ENCODE measurements at places on chromosomes 7 and 10.

GRCh38 chr7:25322473-25322872, 94.2 kb upstream of the NPVF start:
- DNase-seq: no peak

DNA sequence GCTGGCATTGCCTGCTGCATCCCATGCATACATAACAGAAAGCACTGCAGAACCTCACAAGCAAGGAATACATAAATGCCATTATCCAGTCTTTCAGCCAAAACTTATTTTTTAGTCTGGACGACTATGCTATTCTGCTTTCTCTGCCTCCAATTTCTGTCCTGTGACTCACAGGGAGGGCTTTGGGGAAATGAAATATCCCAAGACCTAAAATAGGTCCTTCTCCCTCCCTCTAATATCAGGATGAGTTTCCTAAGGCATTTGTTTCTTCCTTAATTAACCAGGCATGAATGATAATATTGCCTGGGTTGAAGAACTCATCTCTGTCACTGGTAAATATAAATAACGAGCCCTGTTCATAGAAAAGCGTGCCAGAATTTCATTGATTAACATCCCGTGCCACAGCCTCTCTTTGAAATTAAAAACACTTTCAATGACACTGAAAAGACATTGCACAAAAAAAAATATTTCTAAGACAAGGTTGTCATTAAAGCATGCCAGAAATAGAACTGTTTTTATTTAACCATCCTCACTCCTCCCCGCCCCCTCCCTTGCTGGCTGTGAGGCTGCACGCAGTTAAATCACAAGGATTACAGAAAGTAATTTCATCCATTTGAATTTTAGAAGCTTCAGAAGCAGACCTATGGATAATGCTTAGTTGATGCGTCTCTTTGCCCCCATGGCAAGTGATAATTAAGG, 103.0 kb upstream of the ANKRD1 start:
- no peak for DNase-seq

DNA sequence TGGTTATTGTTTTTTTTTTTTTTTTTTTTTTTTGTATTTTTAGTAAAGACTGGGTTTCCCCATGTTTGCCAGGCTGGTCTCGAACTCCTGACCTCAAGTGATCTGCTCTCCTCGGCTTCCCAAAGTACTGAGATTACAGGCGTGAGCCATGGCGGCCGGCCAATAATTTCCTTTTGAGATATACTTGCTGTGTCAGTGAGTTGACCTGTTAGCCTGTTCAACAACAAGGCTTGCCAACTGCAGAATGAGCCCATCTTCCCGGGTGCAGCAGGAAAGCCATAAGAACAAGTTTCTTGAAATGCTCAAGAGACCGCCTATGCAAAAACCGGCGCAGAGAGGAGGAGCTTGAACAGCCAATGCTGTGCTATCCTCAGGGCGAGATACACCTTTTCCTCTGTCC, 112.5 kb downstream of the PRPF18 start:
- DNase-seq: no peak

DNA sequence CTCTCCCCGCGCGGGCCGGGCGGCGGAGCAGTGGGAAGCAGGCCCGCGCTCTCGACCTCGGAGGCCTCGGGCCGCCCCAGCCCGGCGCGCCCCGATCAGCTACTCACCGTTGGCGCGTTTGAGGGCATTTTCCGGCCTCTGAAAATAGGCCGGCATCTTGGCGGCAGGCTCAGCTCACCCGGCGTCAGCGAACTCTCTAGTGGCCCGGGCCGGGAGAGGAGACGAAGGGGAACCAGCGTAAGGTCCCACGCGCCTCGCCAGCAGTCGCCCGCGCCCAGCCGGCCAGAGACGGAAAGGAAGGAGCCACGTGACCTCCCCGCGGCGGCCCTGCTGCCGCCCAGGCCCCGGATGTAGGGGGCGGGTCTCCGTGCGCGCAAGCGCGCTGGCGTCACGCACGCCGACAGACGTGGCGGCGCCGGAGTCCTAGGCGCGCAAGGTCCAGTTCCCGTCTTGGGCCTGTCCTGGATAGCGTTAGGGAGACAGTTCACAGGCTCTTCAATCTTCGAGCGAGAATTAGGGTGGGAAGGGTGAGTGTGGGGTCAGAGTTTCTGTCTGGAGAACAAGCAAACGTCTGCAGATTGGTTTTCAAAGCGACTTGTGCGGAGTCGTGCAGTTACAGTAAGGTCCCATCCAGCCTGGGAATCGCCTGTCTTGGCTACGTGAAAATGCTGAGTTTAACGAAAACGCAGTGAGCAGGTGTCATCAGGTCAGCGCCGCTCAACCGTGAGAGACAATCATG, at the start of gene EIF3A:
Gene EIF3A, minus strand, starts transcription at position 297 of the 739 bp plus-strand sequence. Its CDS starts 141 bp downstream, at position 156.
- DNase-seq: peak; percentile 48

DNA sequence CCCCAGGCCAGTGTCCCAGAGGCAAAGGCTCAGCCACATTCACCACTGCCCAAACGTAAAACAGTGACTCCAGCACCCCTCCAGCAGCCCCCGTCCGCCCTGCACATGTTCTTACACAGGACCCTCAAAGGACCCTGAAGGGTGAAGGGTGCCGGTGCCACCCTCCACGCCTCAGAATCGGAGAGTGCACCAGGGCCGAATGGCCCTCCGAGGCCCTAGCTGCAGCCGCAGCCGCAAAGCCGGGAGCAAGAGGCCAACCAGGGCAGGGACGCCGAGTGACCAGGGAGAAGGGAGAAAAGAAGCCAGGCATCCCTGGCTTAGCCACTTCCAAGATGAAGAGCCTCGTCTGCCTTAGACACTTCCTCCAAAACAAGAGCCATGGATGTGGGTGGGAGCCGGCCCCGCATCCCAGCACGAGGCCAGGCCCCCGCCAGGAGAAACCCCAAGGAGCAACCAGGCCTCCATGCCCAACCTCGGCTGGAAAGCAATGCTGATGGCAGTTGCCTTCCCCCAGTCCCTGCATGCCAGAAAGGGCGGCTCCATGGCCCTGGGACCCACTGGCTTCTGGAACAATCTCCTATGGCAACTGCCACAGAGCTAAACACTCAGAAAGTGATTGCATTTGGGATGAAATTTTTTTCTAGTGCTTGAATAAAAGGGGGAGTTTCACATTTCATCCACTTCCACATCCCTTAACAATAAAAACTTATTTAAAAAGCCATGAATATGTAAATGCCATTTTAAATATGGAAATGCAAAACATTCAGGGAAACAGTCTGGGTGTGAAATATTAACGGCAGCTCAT, 92.3 kb downstream of the MAD1L1 start:
- DNase-seq: no peak

- no peak for DNase-seq
Observed at GRCh38 chr7:32142649-32143048, 72.4 kb upstream of the PDE1C start.

- no peak for DNase-seq
Observed at GRCh38 chr10:61486738-61487396, 33.7 kb upstream of the TMEM26 start.

DNA sequence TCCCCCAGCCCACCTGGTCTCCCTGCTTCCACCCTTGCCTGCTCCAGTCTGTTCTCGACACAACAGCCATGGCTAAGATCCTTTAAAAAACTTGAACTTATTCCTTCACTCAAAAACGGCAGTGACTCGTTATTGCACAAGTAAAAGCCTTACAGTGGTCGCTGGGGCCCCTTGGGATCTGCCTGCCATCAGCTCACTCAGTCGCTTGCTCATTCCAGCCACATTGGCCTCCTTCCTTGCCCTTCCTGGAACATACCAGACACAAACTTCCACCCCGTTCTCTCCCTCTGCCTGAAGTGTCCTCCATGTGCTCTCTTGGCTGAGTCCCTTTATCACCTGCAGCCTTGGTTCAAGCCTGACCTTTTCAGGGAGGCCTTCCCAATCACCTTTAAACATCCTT, 4.7 kb downstream of the CCNY start:
- no peak for DNase-seq

DNA sequence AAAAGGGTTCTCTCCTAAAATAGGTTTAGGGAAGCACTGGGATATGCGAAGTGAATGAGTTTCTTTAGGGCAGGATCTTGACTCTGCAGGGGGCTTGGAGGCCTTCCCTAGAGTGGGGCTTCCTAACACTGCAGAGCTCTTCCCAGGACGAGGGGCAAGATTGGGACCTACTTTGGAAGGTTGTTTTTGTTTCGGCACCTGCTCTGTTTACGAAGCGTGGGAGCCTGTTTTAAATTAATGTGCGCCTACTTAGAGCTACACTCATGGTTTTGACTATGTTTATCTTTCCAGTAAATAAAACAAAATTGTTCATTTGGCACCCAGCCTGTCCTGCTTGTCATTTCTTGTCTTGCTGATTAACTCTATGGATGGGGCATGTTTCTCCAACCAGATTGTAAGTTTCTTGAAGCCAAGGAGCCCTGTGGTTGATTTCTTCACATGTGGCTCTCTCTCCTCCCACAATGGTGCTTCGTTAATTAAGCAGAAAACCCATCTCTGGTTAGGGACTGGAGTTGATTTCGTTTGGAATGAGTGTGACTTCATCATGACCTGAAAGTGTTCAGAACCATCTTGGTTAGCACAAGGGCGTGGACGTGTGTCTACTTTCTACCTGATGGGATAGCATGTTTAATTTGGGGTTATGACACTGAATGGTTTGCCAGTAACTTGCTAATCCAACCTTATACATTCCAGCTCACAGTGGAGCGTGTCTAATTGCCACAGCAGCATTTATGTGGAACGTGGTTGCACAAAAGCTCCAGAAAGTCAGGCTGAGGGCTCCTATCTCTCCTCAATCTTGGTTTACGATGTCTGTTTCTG, 98.1 kb downstream of the TCF7L2 start:
- DNase-seq: no peak

DNA sequence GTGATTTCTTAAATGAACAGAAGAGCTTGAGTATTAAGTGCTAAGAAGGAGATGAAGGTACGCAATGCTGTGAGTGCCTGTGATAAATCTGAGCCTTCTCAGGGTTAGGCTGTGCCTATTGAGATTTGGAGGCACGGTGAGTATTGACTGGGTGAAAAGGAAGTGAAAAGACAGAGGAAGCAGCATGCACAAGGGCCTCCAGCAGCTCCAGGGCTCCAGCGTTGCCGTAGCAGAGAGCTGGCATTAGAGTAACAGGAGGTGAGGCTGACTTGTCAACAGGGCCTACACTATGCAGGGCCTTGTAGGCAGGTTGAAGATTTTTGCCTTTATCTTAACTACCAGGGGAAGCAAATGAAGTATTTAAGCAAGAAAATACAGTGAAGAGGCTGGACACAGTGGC, 54.1 kb upstream of the PDCD4 start:
- no peak for DNase-seq

- DNase-seq: no peak
Observed at GRCh38 chr10:79410315-79411094, 34.9 kb downstream of the ZCCHC24 start.

- DNase-seq: no peak
Observed at GRCh38 chr10:100727808-100728207, 17.6 kb upstream of the PAX2 start.

DNA sequence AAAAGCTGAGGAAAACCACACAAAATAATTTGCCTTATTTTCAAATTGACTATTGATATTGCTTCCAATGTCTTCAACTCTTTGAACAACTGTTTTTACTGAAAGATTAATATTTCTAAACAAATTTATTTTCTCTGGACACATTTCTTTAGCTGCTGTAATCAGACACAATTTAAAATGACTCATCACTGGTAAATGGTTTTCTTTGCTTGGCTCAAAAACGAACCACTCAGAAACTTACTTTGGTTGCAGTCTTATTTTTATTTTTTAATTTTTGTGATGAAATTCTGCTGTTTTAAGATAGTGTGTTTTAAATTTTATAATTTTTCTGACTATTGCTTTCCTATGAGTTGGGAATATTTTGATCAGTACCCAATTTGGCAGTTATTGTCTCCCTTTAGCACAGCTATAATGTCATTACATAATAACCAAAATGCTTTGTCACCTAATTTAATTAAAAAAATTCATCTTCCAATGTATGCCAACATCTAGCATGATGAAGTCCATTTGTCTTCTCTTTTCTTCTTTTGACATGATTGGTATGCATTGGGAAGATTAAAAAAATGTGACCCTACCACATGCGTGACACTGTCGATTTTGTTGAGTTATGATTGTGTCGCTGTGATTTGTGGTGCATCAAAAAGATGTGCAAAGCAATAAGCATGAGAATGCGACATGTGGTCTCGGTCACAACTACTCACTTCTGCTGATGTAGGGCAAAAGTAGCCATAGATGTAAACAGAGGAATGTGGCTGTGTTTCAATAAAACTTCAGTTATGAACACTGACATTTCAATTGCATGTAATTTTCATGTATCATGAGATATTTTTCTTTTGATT, 222.3 kb downstream of the SUGCT start:
- DNase-seq: no peak

DNA sequence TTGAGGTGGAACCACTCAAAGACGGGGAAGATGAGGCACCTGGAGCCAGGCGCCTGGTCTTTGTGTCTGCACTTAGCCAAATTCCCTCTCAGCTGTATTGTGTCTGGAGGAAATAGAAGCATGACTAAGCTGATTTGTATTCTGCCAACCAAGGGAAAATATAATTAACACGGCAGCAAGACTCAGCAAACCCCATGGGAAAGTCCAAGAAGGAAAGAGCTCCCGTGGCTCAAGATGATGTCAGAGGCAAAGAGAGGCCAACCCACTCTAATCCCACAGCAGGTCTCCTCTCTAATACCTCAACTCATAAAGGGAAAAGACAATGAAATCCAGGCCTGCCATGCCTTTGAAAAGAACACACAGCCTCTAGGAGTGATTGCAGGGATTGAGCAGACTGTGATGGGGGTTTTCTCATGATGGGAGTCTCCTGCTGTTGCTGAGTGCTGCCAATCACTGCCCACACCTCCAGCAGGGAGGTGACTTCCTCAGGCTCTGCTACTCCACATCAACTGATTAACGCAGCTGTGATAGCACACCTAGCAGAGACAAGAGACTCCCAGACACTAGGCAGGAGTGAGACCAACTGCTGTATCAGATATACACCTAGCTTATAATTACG, 255.5 kb upstream of the C7orf33 start:
- no peak for DNase-seq

DNA sequence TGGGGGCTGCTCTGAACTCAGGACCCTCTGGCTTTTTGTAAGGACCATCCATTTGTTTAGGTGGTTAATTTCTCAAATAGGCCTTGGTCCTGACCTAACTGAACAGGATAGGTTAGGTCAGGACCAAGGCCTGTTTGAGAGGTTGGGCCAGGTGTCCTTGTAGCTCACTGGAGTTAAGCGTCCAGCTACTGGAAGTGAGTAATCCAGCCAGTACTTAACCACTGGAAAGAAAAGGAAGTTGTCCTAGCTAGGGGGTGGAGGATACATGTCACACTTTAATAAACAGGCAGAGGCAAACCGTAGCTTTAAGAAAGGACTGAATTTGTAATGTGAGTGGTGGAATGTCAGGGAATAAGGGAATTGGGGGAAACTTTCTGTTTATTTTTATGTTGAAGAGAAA, 96.0 kb downstream of the GPR85 start:
- DNase-seq: no peak

GRCh38 chr10:31963589-31963980, 35.0 kb upstream of the ARHGAP12 start:
- no peak for DNase-seq

DNA sequence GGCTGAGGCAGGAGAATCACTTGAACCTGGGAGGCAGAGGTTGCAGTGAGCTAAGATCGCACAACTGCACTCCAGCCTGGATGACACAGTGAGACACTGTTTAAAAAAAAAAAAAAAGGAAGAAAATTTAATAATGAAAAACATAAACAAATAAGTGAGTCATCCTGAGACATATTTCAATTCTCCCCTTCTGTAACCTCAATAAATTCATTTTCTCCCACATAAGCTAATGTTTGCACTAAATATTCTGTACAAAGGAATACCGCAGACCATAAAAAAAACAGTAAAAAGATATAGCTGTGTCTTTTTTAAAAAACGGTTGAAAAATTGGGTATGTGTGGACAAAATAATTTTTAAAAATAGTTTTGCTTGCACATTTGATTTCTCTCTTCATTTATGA, 654.0 kb downstream of the KCNMA1 start:
- no peak for DNase-seq

Data from esophagus squamous epithelium (tissue), 5 donors.